ENCODE measurements at places on chromosomes 16 and 17. TPM values are rescaled to one million over a fixed set of nuclear protein-coding genes. Genes with fewer than 3 reads are reported as not detected.

The CFAP52 gene
- total RNA-seq: 0.39 TPM

The WNT9B gene
- total RNA-seq: 0.84 TPM

The PRSS36 gene
- total RNA-seq: 8.8 TPM

The HOXB5 gene
- 5.9 TPM for total RNA-seq

The CYGB gene
- total RNA-seq: 26.6 TPM

All from aorta (tissue), 5 donors.